Smooth muscle cell of the coronary artery (primary cell): ENCODE measurements at places on chromosomes 12 and 14. TPM values are rescaled to one million over a fixed set of nuclear protein-coding genes. Genes with fewer than 3 reads are reported as not detected.

GDF3 gene
- not detected in 2 replicates for total RNA-seq

C12orf76 gene
- total RNA-seq, result 10.8 and 17.0 TPM in 2 replicates

PIWIL1 gene
- total RNA-seq, result not detected in 2 replicates

AMDHD1 gene
- total RNA-seq, result 0.15 TPM in 1 of 2 replicates, not detected in the other

ANHX gene
- not detected in 2 replicates for total RNA-seq

KRT80 gene
- 0.75 TPM in 1 of 2 replicates, not detected in the other for total RNA-seq

ST8SIA1 gene
- total RNA-seq, result 0.30 and 5.6 TPM in 2 replicates

TXNRD1 gene
- total RNA-seq, result 367 and 380 TPM in 2 replicates

EPYC gene
- total RNA-seq, result not detected in 2 replicates

ANKRD33 gene
- 0.23 TPM in 1 of 2 replicates, not detected in the other for total RNA-seq

GPX2 gene
- total RNA-seq, result not detected in 2 replicates

SOAT2 gene
- not detected in 2 replicates for total RNA-seq

CTDSP2 gene
- 54.6 and 198 TPM in 2 replicates for total RNA-seq

MRPS35 gene
- 21.9 and 36.5 TPM in 2 replicates for total RNA-seq

TEX52 gene
- total RNA-seq, result not detected in 2 replicates

CDK2 gene
- total RNA-seq, result 2.9 and 18.4 TPM in 2 replicates

CCNT1 gene
- total RNA-seq, result 16.0 and 23.8 TPM in 2 replicates

OR4E2 gene
- not detected in 2 replicates for total RNA-seq

KRT77 gene
- not detected in 2 replicates for total RNA-seq

TAS2R30 gene
- 2.0 and 3.0 TPM in 2 replicates for total RNA-seq

AQP6 gene
- under 0.01 TPM in 1 of 2 replicates, not detected in the other for total RNA-seq

PTPRB gene
- 3.9 and 19.1 TPM in 2 replicates for total RNA-seq

HOXC9 gene
- 0.08 TPM in 1 of 2 replicates, not detected in the other for total RNA-seq

HOMEZ gene
- total RNA-seq, result 3.4 and 3.6 TPM in 2 replicates

GSC gene
- total RNA-seq, result 1.3 TPM in 1 of 2 replicates, not detected in the other

LALBA gene
- not detected in 2 replicates for total RNA-seq

BEGAIN gene
- total RNA-seq, result not detected in 2 replicates

CLEC4E gene
- not detected in 2 replicates for total RNA-seq

ASB2 gene
- total RNA-seq, result 0.23 and 0.35 TPM in 2 replicates

ARG2 gene
- 3.6 and 3.8 TPM in 2 replicates for total RNA-seq

CCDC177 gene
- total RNA-seq, result under 0.01 TPM in 1 of 2 replicates, not detected in the other

MMP19 gene
- total RNA-seq, result 4.0 and 12.0 TPM in 2 replicates

HAL gene
- total RNA-seq, result under 0.01 and 0.47 TPM in 2 replicates

TAS2R42 gene
- not detected in 2 replicates for total RNA-seq

RPGRIP1 gene
- under 0.01 TPM in 1 of 2 replicates, not detected in the other for total RNA-seq

HPD gene
- total RNA-seq, result 0.15 and 1.1 TPM in 2 replicates

KRT78 gene
- total RNA-seq, result not detected in 2 replicates

LRFN5 gene
- 0.30 and 0.70 TPM in 2 replicates for total RNA-seq

CIROP gene
- total RNA-seq, result 0.12 TPM in 1 of 2 replicates, not detected in the other

LRRC43 gene
- total RNA-seq, result 0.60 and 1.2 TPM in 2 replicates

SERPINA10 gene
- total RNA-seq, result not detected in 2 replicates

DPF3 gene
- total RNA-seq, result 2.0 and 8.9 TPM in 2 replicates

TAS2R19 gene
- 4.1 and 4.3 TPM in 2 replicates for total RNA-seq

SERPINA9 gene
- not detected in 2 replicates for total RNA-seq

KRT73 gene
- total RNA-seq, result not detected in 2 replicates

BCL11B gene
- total RNA-seq, result under 0.01 and 0.08 TPM in 2 replicates

CFAP54 gene
- total RNA-seq, result 1.1 and 1.6 TPM in 2 replicates

C14orf39 gene
- not detected in 2 replicates for total RNA-seq
